ENCODE measurements at places on chromosomes 13 and 19.

DNA sequence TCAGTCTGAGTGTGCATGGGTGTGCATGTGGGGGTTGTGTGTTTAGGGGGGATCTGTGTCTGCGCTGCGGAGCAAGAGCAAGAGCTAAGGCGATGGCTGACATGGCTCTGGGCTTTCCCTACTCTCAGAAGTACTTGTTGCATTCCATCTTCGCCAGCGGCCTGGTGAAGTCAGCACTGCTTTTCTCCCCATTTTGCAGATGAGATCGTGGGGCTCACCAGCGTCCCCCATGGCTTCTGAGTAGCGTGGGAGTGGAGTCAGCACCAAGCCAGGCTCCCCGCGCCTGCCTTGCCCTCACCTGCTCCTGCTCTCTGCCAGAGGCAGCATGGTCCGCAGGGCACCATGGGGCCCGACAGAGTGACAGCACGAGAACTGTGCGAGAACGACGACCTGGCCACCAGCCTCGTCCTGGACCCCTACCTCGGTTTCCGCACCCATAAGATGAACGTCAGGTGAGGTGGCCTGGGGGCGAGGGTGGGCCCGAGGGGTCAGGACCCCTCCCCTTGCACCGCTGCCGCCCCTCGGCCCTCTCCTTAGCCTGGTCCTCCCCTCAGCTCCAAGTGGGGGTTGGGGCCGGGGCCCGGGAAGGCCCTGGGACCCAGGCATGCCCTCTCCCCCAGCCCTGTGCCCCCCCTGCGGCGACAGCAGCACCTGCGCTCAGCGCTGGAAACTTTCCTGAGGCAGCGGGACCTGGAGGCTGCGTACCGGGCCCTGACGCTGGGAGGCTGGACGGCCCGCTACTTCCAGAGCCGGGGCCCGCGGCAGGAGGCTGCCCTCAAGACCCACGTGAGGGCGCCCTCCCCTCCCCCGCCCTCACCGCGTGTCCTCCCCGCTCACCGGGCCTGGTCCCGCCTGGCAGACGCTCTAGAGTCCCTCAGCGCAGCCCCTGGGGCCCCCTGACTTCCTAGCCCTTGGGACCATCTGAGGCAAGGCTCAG is 2.2 kb downstream of the KMT5C start:
- no peak for DNase-seq

GRCh38 chr13:93708308-93709075 is 481.9 kb downstream of the GPC6 start:
- no peak for DNase-seq

GRCh38 chr19:4962085-4962619 is 6.8 kb upstream of the KDM4B start:
- no peak for DNase-seq

DNA sequence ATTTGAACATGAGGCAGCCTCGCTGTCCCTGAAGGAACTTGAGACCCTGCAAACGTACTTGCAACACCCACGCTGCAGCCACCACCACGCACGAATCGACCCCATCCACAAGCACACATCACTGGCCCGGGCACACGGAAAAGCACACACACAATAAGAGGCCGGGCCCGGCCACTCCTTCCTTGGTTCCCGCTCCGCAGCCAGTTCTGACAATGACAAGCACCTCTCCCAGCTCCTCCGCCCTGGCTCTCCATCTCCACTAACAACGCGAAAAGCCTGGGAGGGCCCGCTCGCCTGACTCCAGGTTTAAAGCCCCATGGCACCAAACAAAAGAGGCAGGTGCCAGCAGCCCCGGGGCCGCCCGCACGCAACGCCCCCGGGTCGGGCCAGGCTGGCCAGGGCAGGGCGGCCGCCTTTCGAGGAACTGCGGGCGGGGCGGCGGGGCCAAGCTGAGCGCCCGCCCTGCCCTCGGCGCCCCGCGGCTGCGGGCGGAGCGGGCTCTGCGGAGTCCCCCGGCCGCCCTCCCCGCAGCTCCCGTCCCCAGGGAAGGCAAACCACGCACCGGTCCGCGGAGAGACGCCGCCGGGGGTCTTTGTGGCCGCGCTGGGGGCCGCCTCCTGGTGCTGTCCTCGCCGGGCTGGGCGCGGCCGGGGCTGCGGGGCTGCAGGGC is 495 bp downstream of the DCLK1 start:
- no peak for DNase-seq

DNA sequence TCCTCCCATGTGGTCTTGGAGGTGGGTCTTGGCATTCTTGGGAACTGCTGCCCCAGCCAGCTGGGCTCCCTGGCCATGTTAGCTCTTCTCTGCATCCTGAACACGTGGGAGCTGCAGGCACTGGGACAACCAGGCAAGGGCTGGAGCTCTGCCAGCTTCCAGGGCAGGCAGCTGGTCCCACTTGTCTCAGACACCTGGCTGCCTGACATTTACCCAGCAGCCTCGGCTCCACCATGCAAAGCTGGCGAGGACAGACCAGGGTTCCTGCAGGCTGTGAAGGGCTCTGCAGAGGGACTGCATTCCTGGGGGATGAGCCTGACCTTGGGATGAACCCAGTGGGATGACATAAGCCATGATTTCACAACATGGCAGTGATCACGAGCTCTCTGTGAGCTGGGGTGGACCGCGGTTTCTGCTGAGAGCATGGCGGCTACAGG is 99.0 kb upstream of the TSHZ3 start:
- no peak for DNase-seq

- DNase-seq = no peak
Observed at GRCh38 chr13:45838171-45838745, 13.3 kb downstream of the SIAH3 start.

Measured in activated CD8-positive, alpha-beta T cell treated with anti-CD3 and anti-CD28 coated beads for 36 hours (primary cell).